ENCODE measurements at places on chromosomes 3 and 15.

DNA sequence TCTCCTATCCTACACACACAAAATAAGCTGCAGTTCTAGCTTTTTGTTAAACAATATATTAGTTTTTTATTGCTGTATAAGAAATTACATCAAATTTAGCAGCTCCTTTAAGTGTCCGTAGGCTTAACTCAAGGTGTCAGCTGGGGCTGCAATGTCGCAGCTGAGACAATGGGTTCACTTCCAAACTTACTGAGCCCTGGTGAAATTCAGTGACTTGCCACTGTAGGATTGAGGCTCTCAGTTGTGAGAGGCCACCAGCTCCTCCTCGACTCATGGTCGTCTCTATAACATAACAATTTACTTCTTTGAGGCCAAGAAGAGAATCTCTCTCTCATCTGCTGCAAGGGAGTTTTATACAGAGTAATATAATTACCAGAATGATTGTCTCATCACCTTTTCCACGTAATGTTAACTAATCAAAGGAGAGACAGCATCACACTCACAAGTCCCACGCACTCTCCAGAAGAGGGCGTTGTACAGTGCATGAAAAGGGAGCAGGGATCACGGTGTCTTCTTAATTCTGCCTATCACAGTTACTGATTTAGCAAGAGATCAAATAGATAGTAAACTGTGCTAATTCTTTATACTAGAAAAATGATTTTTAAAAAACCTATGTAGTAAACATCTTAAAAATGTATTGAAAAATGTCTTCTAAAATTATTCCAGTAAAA lies 735.6 kb upstream of the GBE1 start:
- DNase-seq, result no peak

- DNase-seq, result no peak
Observed at GRCh38 chr3:11982341-11982941, 21.7 kb upstream of the SYN2 start.

DNA sequence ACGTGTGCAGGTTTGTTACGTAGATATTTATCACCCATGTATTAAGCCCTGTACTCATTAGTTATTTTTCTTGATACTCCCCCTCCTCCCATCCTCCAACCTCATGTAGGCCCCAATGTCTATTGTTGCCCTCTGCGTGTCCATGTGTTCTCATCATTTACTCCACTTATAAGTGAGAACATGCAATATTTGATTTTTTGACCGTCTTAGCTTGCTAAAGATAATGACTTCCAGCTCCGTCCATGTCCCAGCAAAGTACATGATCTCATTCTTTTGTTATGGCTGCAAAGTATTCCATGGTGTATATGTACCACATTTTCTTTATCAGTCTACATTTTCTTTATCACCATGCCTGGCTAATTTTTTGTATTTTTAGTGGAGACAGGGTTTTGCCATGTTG lies 623.2 kb downstream of the SQOR start:
- DNase-seq, result no peak

DNA sequence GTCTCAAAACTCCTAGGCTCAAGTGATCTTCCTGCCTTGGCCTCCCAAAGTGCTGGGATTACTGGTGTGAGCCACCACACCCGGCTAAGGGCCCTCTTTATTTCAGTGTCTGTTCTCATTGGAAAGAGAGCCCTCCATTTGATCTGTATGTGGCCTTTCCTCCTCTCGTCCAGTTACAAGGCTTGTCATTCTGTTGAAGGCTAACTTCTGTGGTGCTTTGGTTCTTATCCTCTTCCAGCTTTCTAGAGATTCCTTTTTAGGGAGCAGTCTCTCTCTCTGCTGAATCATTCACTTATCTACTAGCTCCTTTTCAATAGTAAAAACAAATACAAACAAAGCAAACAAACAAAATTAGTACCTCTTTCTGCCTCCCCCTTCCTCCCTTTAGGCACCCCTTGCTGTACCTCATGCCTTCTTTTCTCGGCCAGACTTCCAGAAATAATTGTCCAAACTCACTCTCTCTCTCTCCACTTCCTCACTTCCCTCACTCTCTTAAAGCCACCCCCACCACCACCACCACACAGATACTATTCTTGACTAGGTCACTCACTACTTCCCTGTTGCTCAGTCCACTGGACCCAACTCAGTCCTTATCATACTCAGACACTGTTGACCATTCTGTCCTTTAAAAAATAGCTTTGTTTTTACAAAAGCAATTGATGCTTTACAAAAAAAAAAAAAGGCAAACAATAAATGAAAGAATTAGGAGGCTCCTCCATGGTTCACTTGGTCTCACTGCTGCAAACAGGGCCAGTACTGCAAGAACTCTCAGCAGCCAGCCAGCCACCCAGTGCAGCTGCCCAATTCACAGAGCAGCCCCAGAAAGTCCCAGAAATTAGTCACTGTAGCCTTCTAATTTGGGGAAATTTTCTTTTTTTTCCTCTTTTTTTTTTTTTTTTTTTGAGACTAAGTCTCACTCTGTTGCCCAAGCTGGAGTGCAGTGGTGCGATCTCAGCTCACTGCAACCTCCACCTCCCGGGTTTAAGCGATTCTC lies 31.7 kb upstream of the RAB11A start:
- DNase-seq, result no peak

- DNase-seq, result peak; percentile 95
Observed at GRCh38 chr3:179147873-179148615, at the start of gene PIK3CA. TSS of gene PIK3CA (plus strand) at chr3:179148357. CDS start at chr3:179198826, 50,469 bp downstream.

- DNase-seq, result no peak
Observed at GRCh38 chr15:46222826-46223225, 588.0 kb downstream of the SQOR start.

DNA sequence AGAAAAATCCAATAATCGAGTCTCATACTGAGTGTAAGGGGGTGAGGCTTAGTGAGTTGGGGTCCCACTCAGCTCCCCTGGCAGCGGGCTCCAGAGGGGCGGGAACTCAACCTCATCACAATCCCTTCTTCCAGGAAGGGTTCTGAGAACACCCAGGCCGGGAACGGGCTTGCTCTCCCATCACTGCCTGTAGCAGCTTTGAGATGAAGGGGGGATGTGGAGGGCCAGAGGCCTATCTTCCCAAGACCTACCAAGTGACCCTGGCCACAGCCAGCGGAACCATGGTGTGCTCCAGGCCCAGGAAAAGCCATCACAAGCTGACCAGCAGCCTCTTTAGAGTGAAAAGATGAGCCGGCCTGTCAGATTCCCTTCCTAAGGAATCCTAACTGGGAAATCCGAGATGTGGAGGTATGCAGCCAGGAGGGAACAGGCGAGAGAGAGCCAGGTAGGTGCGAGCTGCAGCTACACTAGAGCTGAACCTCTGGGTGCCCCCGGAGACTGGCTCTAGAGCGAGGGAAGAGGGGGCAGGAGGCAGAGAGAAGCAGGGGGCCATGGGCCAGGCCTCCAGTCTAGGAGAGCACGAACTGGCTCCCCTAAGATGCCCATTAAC lies 18.5 kb downstream of the GRAMD2A start:
- peak; percentile 53 for DNase-seq

- no peak for DNase-seq
Observed at GRCh38 chr15:32743411-32744140, 25.8 kb downstream of the GREM1 start.

- peak; percentile 93 for DNase-seq
Observed at GRCh38 chr3:47009225-47010110, 30.0 kb downstream of the NBEAL2 start.

DNA sequence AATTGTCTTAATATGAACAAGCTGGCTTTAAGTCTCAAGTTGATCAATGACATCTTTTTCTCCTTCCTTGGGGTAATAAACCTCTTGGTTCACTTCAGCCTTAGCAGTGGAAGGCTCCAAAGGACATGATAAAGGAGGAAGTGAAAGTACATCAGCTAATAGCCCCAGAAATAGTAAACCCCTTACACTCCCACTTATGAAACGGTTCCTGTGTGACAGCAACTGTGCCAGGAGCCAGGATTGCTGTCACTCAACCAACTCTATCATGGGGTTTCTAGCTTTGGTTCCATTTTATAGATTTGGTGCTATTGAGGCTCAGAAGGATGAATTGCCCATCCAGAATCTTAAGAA lies 216.7 kb downstream of the ABHD5 start:
- DNase-seq, result no peak

DNA sequence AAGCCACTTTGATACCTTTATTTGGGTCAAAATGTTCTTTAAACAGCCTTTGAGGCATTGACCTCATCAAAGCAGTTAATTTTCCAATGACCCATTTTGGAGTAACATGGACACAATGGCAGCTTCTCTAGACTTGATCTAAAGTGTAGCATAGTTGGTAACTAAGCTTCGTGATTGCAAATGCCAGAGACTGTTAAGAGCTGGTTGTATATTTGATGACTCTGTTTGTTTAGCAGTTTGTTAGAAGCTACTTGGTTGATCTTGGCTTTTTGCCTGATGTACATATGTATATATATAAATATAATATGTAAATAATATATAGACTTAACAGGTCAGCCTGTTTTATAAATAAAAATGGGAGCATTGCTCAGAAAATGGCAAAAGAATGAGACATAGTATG lies 68.4 kb downstream of the MITF start:
- DNase-seq, result no peak

Data from sciatic nerve (tissue), 2 donors.